ENCODE measurements at places on chromosomes 12 and 14.

DNA sequence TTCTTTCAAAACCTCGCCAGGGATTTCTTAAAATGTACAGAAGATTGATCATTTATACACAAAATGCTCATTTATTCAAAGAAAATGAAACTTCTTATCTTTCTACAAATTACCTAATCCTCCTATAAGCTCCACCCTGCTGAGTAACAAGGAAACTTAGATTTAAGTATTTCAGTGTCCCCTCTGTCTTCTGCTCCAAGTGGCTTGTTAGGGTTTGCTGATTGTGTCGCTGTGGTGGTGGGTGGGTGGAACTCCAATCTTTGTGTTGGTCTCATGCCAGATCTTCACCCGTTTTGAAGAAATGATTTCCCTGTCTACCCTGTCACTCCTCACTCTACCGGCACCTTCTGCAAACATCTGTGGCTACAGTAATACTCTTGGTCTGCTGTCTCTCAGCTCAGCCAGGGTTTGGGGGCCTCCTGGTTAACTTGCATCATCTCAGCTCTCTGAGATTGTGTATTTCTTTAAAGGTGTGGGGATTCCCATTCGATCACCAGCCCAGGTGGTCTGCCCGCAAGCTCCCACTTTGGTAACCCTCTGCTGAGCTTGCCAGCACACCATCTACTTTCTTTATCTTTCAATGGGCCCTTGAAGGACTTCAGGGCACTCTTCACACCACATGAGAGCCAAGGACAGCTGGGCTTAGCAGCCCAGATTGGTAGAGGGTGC is 73.8 kb downstream of the DRAM1 start:
- no peak for DNase-seq

DNA sequence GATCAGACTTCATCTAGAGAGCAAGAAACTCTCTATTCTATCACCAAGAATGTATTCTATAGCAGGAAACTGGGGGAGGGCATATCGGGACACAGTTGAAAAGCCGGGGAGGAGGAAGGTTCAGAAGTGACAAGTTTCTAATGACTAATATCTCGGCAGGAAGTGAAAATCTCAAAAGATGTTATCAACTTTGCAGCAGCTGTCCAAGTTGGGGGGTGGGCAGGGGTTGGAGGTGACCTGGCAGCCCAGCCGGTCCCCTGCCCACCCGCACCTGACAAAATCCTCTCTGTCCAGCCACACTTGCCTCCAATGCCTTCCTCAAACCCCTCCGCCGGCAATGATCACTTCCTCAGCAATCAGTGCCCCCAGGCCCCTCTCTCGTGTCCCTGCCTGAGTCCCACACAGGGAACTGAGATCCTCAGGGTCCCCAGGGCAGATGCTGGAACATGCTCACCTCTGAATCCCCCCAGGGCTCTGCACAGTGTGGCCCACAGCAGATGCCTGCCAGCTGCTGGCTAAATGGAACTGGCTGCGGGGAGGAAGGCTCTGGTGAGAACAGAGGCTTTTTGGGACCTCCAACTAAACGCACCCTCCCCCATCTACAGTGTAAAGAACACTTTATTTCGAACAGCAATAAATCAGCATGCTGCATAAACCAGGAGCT is 43.9 kb downstream of the CCDC88C start:
- DNase-seq: peak; percentile 51

DNA sequence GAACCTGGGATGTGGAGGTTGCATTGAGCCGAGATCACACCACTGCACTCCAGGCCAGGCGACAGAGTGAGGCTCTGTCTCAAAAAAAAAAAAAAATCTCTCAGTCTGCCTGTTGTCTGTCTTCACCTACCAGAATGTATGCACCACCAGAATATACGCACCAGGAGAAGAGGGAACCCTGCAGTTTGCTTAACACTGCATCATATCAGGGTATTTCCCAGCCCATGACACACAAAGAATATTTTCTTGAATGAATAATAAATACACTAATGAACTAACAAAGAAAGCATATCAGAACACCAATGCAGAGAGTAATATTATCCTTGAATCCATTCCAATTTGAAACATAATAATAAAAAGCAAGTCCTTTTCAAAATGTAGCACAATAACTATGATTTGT is 44.2 kb upstream of the FOXN3 start:
- DNase-seq: no peak

- DNase-seq: no peak
Measured at GRCh38 chr14:96958057-96958456, 160.9 kb downstream of the VRK1 start.

- DNase-seq: no peak
Measured at GRCh38 chr14:66038618-66039017, 447.6 kb upstream of the CCDC196 start.

Data from activated CD4-positive, alpha-beta T cell treated with anti-CD3 and anti-CD28 coated beads for 4 hours (primary cell).